ENCODE measurements at places on chromosomes 5 and 9.

- DNase-seq, result peak; percentile 1
Measured at GRCh38 chr9:118693645-118694044, 675.6 kb downstream of the BRINP1 start.

GRCh38 chr9:132982458-132982857, 4.0 kb downstream of the GFI1B start:
- no peak for DNase-seq

DNA sequence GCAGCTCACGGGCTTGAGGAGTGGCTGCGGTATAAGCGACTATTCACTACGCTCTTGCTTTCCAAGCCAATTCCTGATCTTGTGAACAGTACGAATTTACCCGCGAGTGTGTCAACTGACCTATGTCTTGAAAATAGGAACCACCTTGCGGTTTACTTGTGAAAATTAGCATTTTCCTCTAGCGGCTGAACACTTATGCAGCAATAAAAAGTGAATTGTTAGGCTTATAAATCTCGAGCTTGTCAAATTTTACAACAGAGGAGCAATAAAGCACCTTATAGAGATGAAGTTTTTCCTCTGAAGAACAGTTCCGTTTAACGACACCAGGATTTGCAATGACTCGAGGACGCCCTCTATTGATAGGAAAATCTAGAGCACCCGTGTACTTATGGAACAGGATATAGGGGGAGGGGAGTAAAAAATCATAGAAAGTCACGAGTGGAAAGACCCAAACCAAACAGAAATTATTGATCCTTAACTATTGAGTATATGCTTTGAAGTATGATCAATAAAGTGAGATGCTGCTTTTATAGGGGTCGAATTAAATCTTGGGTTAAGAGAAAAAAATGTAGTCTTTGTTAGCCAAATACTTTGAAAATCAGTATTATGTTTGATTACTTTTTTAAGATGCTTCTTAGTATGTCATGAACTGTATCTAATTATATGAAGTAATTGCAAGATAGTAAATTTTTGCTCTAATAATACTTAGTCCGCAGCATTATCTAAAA, 1.9 kb upstream of the RGMB start:
- peak; percentile 86 for DNase-seq

DNA sequence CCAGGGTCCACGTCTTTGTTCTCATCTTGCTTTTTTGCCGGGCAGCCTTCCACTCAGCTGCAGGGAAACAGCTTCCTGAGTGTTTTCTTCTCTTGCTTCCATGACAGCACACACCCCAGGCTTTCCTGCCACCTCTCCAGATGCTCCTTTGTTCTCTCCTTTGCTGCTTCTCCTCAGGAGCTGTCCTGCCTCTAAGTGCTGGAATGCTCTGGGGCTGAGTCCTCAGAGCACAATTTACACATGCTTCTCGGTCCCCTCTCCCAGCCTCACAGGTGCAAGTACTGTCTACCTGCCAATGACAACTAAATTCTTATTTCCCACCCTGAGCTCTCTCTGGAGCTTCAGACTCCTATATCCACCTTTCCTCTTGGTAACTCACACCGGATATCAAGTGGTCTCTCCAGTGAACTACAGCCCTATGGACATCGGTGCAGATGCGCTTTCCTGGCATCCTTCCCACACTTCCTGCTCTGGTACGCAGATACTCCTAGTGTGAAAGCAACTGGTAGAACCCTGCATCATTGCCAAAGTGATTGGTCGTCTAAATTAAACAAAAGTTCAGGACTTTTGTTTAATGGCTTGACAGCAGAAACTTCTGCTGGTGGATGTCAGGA, 13.4 kb upstream of the ACSL6 start:
- DNase-seq, result peak; percentile 10

- DNase-seq, result peak; percentile 85
Measured at GRCh38 chr9:72596451-72597180, 75.2 kb downstream of the TMC1 start.

- no peak for DNase-seq
Measured at GRCh38 chr5:72955143-72955767, 586 bp upstream of the FCHO2 start.

DNA sequence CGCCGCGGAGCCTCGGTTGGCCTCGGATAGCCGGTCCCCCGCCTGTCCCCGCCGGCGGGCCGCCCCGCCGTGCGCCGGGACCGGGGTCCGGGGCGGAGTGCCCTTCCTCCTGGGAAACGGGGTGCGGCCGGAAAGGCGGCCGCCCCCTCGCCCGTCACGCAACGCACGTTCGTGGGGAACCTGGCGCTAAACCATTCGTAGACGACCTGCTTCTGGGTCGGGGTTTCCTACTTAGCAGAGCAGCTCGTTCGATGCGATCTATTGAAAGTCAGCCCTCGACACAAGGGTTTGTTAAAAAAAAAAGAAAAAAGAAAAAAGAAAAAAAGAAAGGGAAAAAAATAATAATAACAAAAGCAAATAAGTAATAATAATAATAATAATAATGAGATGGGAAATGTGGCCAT, 112.8 kb downstream of the GCNT1 start:
- no peak for DNase-seq

DNA sequence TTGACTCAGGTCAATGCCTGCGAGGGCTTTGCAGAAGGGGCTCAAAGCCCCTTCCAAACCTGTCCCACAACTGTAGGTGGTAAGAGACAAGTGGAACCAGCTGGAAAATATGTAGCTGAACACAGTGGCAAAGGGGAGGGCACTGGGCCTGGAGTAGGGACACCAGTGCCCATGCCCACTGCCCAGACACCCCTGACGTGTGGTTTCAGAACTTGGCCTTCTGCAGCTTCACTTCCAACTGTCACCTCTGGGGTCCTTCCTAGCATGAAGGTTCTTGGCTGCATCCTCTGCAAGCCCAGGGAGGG, 233.1 kb upstream of the IRX1 start:
- no peak for DNase-seq

- DNase-seq, result no peak
Measured at GRCh38 chr9:4600368-4600767, 61.7 kb upstream of the PLPP6 start.

- DNase-seq, result no peak
Measured at GRCh38 chr5:170056561-170057267, 49.0 kb upstream of the FOXI1 start.

- peak; percentile 84 for DNase-seq
Measured at GRCh38 chr5:151670953-151671636, 15.6 kb downstream of the SPARC start.

DNA sequence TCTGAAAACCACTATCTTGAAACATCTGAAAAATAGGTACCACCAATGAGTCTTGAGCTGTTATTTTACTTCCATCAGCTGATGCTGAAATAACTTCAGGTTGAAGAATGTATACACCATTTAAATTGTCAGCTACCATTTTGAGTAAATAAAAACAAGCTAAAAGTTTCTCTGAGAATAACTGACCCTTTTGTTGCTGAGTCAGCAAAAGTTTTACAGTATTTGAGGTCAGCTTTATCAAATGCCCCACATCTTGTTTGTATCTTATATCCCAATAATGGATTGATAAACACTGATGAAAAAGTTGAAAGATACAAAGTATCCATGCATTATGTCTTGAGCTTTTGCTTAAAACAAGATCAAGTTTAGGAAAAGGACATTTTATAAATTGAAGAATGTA, 22.8 kb downstream of the CPLANE1 start:
- no peak for DNase-seq

- no peak for DNase-seq
Measured at GRCh38 chr9:128106181-128106939, 21.2 kb downstream of the PTGES2 start.

GRCh38 chr9:125255781-125256391, 5.7 kb upstream of the GAPVD1 start:
- DNase-seq, result no peak

DNA sequence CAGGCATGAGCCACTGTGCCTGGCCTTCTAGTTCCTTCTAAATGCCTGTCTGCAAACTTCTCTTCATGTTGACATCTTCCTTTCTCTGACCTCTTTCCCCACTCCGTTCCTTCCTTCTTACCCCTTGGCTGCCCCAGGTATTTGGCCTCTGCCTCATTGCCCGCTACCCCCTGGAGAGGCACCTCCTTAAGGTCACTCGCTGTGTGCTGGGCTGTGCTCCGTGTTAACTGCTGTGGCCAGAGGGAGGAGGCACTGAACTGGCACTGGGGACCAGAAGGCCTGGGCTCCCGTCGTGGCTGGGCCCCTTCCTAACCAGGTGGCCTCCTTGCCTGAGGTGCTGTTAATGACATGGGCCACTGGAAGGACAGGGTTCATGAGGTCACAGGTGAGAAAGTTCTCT, 39.4 kb downstream of the LAMC3 start:
- no peak for DNase-seq

DNA sequence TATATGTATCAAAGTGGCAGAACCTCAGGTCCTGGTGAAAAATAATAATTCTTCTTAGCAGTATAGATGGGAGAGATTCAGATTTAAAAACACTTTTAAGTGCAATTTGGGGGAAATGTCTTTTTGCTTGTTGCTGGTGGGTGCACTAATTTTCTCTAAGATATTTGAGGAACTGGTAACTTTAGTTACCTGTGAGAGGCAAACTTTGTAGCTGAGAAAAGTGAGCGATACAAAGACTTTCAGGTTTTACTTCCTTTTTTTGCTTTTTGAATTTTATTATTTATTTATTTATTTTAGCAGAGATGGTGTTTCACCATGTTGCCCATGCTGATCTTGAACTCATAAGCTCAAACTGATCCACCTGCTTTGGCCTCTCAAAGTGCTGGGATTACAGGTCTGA, 303.1 kb upstream of the PTGER4 start:
- DNase-seq, result no peak

DNA sequence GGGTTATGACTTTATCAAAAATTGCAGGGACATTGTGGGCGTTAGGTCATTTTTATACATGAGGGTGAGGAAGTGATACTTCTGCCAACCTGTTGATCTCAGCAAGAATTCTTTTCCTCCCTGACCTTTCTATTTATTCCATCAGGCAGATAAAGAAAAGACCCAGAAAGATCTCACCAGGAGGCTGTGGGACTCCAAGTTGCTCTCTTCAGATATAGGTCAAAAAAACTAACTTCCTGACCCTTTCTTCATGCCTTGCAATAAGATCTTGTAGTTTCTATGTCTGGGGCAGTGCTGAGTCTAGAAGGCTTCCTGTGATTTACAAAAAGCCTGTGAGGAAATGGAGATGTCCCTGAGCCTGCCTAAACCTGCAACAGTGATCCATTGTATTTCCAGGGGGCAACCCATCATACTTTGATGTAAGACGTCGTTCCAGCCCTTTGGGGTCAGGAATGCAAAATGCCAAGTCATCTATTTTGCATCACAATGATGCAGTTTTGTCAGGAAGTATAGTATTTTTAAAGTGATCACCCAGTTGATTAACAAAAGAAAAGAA, 22.0 kb upstream of the PIK3R1 start:
- DNase-seq, result no peak

DNA sequence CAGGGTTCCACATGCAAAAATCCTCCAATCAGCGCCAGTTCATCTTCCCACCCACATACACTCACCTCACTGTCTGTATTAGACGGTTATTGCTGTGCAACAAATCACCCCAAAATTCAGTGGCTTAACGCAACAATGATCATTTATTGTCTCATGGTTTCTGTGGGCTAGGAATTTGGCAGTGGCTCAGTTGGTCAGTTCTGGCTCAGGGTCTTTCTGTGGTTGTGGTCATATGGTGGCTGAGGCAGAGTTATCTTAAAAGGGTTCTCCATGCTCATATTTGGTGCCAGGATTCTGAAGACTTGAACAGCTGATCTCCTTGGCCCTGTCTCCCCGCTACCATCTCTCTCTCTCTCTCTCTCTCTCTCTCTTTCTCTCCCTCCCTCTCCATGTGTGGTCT, 12.9 kb downstream of the ZNF618 start:
- no peak for DNase-seq

- DNase-seq, result no peak
Measured at GRCh38 chr5:172715931-172716682, 54.9 kb downstream of the DUSP1 start.

DNA sequence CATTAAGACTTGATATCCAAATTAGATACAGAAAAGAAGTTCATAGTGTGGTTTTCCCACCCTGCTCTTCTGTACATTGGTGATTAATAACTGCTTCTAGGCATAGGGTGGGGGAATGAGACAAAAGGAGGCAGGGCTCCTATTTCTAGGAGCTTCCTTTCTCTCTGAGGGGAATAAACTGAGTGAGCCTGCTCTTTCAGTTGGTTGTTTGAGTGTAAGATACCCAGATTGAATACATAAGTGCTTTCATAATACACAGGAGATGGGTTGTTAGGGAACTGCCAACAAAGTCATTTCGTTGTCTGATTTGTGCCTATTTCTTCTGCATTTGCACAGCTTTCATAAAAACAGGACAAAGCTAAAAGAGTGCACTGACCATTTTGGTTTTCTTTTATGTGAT, 48.9 kb upstream of the TTC23L start:
- DNase-seq, result peak; percentile 22

DNA sequence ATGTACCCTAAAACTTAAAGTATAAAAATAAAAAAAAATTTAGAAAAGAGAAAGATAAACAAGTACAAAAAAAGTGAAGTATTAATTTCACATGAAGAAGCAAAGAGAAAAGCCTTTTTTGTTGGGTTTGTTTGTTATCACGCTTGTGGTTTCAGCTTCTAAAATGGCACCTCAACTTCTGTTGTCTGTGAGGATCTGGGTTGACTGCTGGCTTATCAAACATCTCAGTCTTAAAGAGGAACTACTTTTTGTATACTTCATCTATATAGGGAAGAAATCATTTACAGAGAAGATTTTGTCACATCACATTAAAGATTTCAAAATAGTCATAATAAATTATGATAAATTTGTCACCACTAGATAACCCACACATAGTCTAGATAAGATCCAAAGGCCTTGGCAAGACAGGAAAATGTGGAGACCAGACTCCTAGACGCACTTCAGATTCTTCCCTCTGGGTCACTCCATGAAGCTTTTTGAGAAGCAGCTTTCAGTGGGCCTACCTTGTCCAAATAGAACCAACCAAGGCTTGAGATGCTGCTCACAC, 8.8 kb upstream of the ADGRV1 start:
- DNase-seq, result no peak

DNA sequence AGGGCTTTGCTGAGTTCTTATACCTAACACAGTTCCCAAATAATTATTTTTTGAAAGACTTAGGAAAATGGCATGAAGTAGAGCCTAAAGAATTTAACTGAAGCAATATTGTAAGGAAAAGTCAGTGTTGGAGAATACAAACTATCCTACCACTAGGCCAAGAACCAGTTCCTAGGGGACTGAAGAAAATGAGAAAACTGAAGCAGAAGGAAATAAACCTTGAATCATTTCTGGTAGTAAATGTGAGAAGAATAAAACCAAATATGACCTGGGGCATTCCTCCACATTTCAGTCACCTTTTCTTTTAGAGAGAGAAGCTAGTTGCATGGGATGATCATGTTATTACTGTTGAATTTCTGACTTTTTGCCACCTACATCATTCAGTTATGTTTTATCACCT, 1393.9 kb upstream of the C9orf72 start:
- DNase-seq, result no peak

- DNase-seq, result no peak
Measured at GRCh38 chr5:32934529-32934928, 223.4 kb downstream of the NPR3 start.

GRCh38 chr5:146656703-146657102, 140.7 kb upstream of the GPR151 start:
- DNase-seq, result peak; percentile 22

Measured in amniotic epithelial cell (primary cell).